DMS79 treated with DMSO at 0.1 percent for 48 hours (cell line): ENCODE measurements at places on chromosomes 3 and 15.
A peak's percentile ranks its signal among the peaks of the same experiment; 100 is the strongest.

DNA sequence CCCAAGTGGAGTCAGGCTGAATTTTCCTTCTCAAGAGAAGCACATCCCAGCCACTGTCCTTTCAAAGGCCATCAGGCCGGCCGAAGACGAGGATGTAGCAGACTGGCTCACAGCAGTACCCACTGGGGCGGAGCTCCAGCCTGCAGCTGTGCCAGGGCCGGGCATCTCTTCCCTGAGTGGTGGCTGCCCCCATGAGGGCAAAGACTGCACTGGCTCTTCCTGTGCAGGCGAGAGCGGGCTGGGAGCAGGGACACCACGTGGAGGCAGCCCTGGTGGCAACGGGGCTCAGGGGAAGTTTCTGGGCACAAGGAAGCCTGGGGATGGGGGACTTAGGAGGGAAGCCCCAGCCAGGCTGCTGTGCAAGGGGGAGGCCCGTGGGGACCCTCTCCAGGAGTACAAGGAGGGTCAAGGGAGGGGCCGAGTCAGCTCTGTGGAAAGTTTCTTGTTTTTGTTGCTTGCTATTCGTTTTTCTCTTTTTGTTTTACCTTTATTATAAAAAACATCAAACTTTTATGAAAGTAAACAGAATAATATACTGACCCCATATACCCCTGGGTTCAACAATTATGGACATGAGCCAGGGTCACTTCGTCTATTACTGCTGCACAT is 66.1 kb downstream of the RPN1 start:
- peak; percentile 72 for DNase-seq

DNA sequence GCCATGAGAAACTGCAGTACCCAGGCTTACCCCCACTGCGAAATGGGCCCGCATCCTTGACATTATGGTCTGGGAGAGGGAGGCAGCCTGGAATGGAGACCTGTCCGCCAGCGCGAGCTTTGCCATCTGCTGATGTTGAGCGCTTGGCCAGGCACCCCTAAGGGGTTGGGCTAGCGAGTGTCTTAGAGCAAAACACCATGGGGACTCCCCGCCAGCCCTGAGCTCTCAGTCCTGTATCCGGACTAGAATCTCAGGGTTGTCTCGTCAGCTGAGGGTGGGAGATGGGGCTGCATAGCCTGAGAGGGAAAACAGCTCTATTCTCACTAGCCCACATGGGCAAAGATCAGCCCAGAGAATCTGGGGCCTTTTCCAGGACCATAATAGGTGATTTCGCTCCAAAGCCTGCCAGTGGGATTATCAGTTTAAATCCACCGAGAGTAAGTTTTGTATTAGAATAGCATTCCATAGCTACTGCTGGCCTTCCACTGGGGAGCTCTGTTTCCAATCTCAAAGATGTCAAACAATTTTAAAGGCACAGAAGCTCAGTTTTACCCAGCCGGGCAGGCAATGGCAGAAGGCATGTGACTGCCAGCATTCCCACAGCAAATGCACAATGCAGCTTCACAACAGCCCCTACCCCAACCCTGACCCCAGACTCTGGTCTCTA is 167.5 kb upstream of the TPM1 start:
- no peak for DNase-seq

DNA sequence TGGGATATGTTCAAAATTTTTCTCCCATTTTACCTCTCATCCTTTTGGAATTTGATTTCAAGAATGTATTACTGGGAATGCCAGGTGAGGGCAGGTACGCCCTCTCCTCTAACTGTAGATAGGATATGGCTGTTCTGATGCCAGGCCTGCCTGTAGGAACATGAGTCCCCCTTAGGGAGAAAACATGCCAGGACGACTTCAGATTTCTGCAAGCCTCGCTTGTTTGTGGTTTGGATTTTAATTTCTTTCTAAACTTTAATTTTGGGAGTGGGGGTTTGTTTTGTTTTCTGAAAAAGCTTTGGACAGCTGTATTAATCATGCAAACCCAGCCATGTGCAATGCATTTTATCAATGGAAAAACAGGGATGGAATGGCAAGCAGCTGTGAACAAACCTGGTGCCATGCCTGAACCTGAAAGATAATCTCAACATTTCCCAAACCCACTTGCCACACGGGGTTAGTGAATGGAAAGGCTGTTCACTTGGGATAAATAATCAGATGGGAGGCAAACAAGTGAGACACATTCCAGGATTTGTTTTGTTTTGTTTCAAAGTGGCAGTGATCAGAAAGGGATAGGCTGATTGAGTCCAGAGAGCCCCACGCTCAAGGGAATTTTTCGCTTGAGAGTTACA is 207.6 kb downstream of the GAP43 start:
- DNase-seq = no peak

GRCh38 chr15:101133751-101134261 is 118.0 kb downstream of the CHSY1 start:
- peak; percentile 54 for DNase-seq

- DNase-seq = no peak
Observed at GRCh38 chr15:68411343-68411675, 20.7 kb downstream of the ITGA11 start.

DNA sequence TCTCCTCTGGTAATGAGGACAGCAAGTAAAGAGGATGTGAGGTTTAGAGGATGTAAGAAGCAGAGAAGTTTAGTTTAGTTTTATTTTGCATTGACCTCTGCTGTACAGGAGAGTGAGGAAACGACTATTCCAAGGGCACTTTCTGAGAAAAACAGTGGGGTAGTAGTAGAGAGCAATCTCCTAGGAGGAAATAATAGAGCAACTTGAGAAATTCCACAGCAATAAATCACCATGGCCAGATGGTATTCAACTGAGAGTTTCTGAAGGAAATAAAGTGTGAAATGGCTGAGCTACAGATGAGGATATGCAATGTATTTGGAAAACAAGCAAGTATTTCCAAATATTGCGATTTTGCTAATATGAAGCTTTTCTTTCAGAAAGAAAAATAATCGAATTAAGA is 118.9 kb downstream of the DPH6 start:
- DNase-seq = no peak
